ENCODE measurements at places on chromosomes 11 and 22. TPM values are rescaled to one million over a fixed set of nuclear protein-coding genes. Genes with fewer than 3 reads are reported as not detected.

DNA sequence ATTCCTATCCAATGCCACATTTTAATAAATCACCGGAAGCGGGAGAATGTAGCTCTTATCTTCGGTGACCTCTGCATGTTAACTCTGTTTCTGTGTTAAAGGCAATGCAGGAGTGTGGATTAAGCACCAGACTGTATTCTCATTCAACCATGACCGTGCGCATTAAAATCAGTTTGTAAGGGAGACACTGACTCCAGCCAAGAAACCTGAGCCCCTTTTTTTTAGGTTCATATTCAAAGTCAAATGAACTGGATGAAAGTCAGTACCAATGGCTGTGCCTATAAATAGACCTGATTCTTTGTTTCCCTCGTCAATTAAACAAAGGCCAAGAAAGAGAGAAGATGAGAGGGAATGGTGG lies 32.2 kb downstream of the C11orf91 start:
- H3K27ac ChIP-seq: no peak overlapping the region
- no peak overlapping the region for H3K4me3 ChIP-seq
- H3K36me3 ChIP-seq: no peaks in the 10 kb centered on the region
- no peaks in the 10 kb centered on the region for H3K27me3 ChIP-seq
- DNase-seq: no peak
- no peaks in the 10 kb centered on the region for H3K4me1 ChIP-seq

DNA sequence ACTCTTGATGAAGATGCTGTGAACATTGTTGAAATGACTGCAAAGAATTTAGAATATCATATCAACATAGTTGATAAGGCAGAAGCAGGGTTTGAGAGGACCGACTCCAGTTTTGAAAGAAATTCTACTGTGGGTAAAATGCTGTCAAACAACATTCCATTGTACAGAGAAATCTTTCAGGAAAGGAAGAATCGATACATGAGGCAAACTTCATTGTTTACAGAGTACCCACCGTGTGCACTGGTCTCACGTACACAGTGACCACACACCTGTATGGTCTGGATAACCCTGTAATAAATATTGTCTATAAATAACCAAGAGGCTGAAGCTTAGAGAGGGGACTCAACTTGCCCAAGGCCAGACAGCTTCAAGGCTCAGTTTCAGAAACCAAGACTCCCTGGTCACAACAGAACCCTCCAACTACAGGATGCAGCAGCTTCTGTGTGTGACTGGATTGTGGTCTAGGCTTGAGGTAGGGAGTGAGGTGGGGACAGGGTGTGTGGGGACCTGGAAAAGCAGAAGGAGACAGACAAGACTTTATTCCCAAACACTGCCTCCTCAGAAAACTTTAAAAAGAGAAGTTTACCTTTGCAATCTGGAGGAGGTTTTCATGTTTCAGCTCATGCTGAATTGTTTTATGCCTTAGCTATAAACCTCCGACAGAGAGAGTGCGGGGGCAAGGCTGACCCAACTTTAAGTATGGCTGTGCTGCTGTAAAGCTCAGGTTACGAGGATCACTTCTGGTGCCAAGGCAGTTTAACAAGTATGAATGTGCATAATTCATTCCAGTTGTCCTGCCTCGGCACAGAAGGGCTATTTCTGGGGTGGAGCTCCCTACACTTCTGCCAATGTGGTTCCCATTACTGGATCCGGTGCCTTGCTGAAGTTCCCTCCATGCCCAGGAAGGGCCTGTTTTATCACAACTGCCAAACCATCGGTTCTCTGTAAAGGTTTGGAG lies 372.6 kb upstream of the NARS2 start:
- H3K27ac ChIP-seq: no peak overlapping the region
- no peak overlapping the region for H3K4me3 ChIP-seq
- H3K4me1 ChIP-seq: no peaks in the 10 kb centered on the region
- H3K27me3 ChIP-seq: peaks cover 10% of the 10 kb centered on the region
- H3K36me3 ChIP-seq: no peaks in the 10 kb centered on the region

DNA sequence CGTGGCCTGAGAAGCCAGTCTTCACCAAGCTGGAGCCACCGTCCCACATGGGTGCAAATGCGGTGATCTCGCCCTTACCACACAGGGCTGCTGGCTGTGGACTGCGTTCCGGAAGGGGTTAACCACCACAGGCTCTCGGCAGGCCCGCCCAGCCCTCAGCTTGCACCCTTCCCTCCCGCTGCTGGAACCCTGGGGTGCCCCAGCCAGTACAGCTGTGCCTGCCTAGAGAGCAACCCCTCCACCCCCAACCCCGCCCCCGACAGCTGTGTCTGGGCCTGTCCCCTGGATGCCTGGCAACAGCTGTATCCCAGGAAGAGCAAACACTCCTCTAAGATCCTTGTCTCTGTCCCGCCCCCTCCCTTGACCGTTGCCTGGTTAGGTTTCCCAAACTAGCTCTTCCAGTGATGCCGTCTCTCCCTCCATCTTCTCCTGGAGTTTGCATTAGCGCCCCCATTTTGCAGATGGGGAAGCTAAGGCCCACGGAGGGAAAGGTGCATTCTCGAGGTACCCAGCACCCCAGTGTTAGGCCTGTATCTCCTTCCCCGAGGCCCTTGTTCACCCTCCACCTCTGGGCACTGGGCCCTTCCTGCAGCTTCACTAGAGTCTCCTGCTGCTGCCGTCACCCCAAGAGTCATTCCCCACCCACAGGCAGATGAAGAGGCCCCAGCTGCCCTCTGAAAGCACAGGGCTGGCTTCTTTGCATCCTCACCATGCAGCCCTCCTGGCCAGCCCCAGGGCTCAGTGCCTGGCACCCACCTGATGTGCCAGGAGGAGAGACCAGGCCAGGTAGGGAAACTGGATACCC lies 12.6 kb upstream of the COX8A start:
- DNase-seq: no peak
- no peaks in the 10 kb centered on the region for H3K27me3 ChIP-seq
- H3K4me1 ChIP-seq: no peaks in the 10 kb centered on the region
- no peak overlapping the region for H3K27ac ChIP-seq

- peak overlapping the region; percentile 40 for H3K4me3 ChIP-seq
- H3K4me1 ChIP-seq: peaks cover 3% of the 10 kb centered on the region
- peaks cover 25% of the 10 kb centered on the region for H3K27me3 ChIP-seq
- H3K27ac ChIP-seq: no peak overlapping the region
Observed at GRCh38 chr11:84720706-84721402, 906.3 kb downstream of the DLG2 start.

DNA sequence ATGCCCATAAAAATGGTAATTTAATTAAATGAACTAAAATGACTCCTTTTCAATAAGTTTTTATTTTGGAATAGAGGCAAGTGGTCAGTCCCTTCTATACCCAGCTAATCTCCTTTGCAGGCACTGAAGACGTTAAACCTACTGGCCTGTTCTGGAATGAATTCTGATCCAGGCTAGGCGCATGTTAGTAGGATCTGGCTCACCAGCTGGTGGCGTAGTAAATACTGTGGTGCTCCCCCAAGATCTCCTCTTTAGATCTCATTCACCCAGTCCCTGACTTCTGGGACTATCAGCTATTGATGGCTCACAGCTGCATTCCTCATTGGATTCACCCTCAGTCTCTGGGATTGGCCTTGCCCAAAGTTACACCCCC lies 173.7 kb upstream of the DDI1 start:
- H3K27ac ChIP-seq: no peak overlapping the region
- DNase-seq: no peak
- no peaks in the 10 kb centered on the region for H3K27me3 ChIP-seq
- no peaks in the 10 kb centered on the region for H3K36me3 ChIP-seq
- H3K4me3 ChIP-seq: no peak overlapping the region
- no peaks in the 10 kb centered on the region for H3K4me1 ChIP-seq

GRCh38 chr11:131606811-131607335 lies 236.5 kb downstream of the NTM start:
- H3K4me3 ChIP-seq: no peak overlapping the region
- H3K27me3 ChIP-seq: peaks cover 11% of the 10 kb centered on the region
- H3K27ac ChIP-seq: no peak overlapping the region
- DNase-seq: no peak

DNA sequence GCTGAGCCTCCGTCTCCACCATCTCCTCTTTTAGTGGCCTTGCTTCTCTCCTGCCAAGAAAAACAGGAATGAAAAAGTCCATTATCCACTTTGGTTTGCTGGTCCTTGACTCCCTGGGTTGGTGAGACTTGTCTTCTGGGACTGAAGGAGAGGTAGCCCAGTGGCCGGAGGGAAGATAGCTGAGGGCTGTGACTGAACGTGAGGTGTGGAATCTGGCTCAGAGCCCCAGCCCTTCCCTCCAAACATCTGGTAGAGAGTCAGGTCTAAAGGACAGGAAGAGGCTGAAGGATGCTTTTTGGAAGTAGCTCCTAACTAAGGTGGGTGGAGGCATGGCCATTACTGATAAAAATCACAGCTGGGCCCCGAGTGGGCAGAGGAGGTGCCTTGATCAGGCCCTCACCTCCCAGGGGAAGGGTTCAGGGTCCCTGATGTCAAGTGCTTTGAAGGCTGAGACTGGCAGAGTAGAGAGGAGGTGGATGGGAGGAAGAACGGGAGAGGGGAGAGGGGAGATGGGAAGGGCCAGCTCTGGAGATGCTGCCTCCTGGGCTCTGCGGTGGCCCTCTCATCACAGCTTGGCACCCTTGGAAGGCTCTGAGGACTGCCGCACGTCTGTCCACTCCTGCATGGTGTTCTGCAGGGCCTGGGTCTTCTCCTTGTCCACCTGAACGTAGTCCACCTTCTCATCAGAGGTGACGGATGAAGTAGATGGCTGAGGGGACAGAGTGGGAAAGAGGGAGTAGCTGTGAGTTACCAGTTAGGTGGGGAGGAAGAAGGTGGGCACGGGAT lies 30.2 kb downstream of the USP35 start:
- H3K27me3 ChIP-seq: no peaks in the 10 kb centered on the region
- H3K4me3 ChIP-seq: no peak overlapping the region
- peaks cover 5% of the 10 kb centered on the region for H3K36me3 ChIP-seq
- no peaks in the 10 kb centered on the region for H3K4me1 ChIP-seq
- no peak for DNase-seq

- no peaks in the 10 kb centered on the region for H3K27me3 ChIP-seq
- no peaks in the 10 kb centered on the region for H3K36me3 ChIP-seq
- no peak overlapping the region for H3K4me3 ChIP-seq
- no peak overlapping the region for H3K27ac ChIP-seq
Observed at GRCh38 chr11:102272047-102272824, 45.0 kb upstream of the BIRC3 start.

GRCh38 chr11:111408789-111409727 lies 30.0 kb upstream of the POU2AF1 start:
- no peak for DNase-seq
- H3K27ac ChIP-seq: no peak overlapping the region
- H3K27me3 ChIP-seq: no peaks in the 10 kb centered on the region

GRCh38 chr11:57323167-57323854 lies 1.4 kb downstream of the TNKS1BP1 start:
- H3K27me3 ChIP-seq: no peaks in the 10 kb centered on the region
- peak overlapping the region; percentile 95 for H3K27ac ChIP-seq
- H3K4me1 ChIP-seq: peaks cover 68% of the 10 kb centered on the region
- DNase-seq: no peak
- H3K36me3 ChIP-seq: no peaks in the 10 kb centered on the region
- H3K4me3 ChIP-seq: peak overlapping the region; percentile 71

DNA sequence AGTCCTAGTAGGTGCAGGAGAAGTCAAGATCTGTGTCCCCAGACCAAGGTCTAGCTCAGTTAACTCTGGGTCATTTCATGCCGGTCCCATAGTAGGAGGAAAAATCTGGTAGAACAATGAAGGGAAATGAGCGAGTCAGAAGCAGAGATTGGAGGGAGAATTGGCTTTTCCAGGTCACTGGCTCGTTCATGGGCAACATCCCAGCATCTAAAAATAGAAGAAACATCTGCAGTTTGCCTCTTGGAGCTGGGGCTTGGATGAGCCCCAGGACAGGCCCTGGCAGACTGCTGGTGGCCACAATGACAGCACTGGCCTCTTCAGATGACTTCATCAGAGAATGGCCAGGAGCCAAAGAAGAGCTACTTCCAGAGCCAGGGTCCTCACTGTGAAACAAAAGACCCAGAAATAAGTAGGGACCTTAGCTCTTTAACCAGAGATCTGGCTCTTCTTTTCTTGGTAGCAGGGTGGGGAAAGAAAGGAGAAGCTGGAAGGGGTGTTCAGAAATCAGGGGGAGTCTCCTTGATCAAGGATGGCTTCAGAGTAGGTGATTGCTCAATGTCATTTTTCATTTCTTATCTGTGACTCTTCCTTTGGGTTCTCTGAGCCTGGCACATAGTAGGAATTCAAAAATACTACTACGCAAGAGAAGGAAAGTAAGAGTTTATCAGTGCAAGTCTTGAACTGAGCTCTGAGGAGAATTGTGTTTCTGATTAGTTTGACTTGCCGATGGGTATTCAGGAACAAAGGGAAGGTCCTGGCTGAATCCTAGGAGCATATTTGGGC lies 102.6 kb downstream of the TMPRSS5 start:
- no peaks in the 10 kb centered on the region for H3K4me1 ChIP-seq
- no peak overlapping the region for H3K4me3 ChIP-seq
- H3K27ac ChIP-seq: no peak overlapping the region
- no peaks in the 10 kb centered on the region for H3K27me3 ChIP-seq
- H3K36me3 ChIP-seq: no peaks in the 10 kb centered on the region

DNA sequence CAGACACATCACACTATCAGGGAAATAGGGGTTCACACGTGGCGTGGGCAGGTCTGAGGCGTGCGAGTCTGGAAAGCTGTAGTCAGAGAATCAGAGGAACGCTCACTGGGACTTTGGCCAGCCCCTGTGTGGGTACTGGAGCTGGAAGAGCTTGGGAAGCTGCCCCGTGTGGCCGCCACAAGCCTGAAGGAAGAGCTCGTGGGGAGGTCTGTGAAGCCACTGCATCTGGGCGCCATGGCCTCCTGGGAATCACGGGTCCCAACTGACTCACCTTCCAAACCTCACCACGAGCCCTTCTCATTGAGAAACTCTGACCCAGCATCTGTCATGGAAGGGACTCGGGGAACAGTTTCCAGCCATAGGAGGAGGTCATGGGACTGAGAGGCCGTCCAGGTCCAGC lies 5.9 kb upstream of the MRGPRF start:
- H3K27me3 ChIP-seq: peaks cover 17% of the 10 kb centered on the region
- H3K27ac ChIP-seq: no peak overlapping the region
- H3K36me3 ChIP-seq: no peaks in the 10 kb centered on the region
- no peak overlapping the region for H3K4me3 ChIP-seq
- peaks cover 3% of the 10 kb centered on the region for H3K4me1 ChIP-seq

- H3K27me3 ChIP-seq: no peaks in the 10 kb centered on the region
- H3K4me1 ChIP-seq: peaks cover 35% of the 10 kb centered on the region
- peak; percentile 85 for DNase-seq
- no peak overlapping the region for H3K4me3 ChIP-seq
- H3K27ac ChIP-seq: no peak overlapping the region
Observed at GRCh38 chr22:29912605-29913398, 29.8 kb downstream of the MTMR3 start.

- H3K27ac ChIP-seq: no peak overlapping the region
- no peak for DNase-seq
- H3K36me3 ChIP-seq: no peaks in the 10 kb centered on the region
- no peak overlapping the region for H3K4me3 ChIP-seq
- peaks cover 12% of the 10 kb centered on the region for H3K27me3 ChIP-seq
Observed at GRCh38 chr11:45272701-45273100, 13.4 kb downstream of the SYT13 start.

GRCh38 chr22:50569896-50570535 lies 7.3 kb upstream of the SYCE3 start:
- H3K36me3 ChIP-seq: peaks cover 63% of the 10 kb centered on the region
- no peak overlapping the region for H3K4me3 ChIP-seq
- no peaks in the 10 kb centered on the region for H3K4me1 ChIP-seq
- no peak overlapping the region for H3K27ac ChIP-seq

The KCNQ1OT1 gene
- 2.6 TPM for total RNA-seq

The KRTAP5-9 gene
- 0.20 TPM for total RNA-seq

The MMP8 gene
- 0.41 TPM for total RNA-seq

The CBLIF gene
- total RNA-seq: not detected

The CSKMT gene
- total RNA-seq: 12.8 TPM

The RIMBP3B gene
- 0.10 TPM for total RNA-seq

The NCAM1 gene
- total RNA-seq: 4.5 TPM

The SLC22A9 gene
- total RNA-seq: not detected
